ENCODE measurements at places on chromosomes 12 and 14.

- DNase-seq = no peak
Observed at GRCh38 chr14:54310151-54310850, 86.5 kb upstream of the CDKN3 start.

GRCh38 chr12:28177461-28177860 is 12.8 kb upstream of the CCDC91 start:
- DNase-seq = no peak

DNA sequence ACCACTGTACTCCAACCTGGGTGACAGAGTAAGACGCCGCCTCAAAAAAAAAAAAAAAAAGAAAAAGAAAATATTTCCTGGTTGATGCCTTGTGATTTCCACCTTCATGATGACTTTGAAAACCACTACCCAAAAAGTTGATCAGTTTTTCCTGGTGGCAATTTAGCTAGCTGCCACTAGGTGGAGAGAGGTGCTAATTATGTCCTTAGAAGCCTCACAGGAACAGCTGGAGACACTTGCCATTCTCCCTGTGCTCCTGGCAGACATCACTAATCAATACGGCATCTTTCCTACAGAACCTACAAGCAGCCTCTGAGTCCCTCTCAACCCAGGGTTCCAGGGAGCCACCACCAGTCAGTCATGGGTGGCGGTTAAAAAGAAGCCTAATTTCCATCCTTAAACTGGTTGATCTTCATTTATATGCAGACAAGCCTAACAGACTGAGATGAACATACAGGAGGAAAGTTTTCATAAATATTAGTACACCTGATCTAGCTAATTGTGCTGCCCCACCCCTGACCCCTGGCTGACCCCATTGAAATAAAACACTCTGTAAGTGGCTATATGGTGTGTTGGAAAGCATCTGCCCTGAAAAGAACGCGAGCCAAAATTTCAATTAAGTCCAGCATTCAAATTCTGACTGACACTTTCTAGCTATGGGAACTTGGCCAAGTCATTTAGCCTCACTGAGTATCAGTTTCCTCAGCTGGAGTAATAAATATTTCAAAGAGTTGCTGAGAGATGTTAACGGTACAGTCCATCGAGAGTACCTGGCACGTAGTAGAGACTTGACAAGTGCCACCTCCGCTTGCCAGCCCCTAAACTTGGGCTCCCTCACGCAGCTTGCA is 6.2 kb upstream of the OAS1 start:
- peak; percentile 22 for DNase-seq

DNA sequence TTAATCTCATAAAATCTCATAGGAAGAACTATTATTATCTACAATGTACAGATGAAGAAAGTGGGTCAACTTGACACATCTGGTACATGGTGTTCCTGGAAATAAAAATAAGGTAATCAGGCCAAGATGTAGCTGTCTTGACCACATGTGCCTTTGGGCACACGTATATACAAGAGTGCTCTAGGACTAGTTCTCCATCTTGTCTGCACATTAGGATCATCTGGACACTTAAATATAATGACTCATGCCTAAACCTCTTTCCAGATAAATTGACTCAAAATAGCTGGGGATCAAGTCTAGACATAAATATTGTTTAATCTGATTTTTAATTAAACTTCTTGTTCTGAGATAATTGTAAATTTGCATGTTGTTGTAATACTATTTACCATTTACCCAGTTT is 182.6 kb downstream of the CNTN1 start:
- DNase-seq = no peak

- no peak for DNase-seq
Observed at GRCh38 chr12:132545955-132546354, 56.0 kb downstream of the FBRSL1 start.

GRCh38 chr12:27822076-27822712 is 42.2 kb upstream of the MANSC4 start:
- peak; percentile 54 for DNase-seq
